ENCODE measurements at places on chromosomes 1 and 21. TPM values are rescaled to one million over a fixed set of nuclear protein-coding genes. Genes with fewer than 3 reads are reported as not detected.

RHBDL2 gene
- 19.3 TPM for total RNA-seq

HOOK1 gene
- total RNA-seq = 15.9 TPM

REN gene
- 0.89 TPM for total RNA-seq

C1orf174 gene
- total RNA-seq = 23.2 TPM

DNA sequence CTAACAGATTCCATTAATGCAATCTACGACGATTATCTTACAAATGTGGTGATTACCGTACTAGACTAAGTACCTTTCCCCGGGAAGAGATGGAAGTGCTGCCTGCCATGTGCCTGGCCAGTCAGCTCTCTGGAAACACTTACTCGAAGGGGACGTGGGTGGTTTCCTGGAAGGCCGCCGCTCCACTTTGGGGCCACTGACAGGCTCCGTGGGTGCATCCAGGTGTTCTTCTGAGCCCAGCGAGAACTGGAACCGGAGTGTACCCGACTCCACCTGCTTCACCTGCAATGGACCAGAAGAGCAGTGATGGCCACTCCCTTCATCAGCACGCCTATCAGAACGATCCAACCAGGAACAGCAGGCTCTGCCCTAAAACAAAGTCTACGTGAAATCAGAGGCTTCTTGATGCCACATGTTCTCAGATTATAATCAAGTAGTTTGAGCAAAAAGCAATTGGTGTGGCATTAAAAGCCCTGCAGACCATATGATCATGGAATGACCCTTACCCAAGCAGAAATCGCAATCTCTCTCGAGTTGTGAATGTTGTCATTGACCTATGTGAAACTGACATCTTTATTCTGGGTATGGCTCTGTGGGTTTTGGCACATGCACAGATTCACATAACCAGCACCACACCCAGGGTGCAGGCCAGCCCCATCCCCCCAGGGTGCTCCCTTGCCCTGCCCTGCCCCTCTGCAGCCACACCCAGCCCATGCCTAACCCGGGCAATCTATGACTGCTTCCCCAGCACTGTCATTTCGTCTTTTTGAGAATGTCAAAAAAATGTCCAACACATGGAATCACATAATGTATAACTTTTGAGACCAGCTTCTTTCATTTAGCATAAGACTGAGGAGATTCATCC lies 64.5 kb downstream of the NPHP4 start:
- peak; percentile 30 for DNase-seq

DNA sequence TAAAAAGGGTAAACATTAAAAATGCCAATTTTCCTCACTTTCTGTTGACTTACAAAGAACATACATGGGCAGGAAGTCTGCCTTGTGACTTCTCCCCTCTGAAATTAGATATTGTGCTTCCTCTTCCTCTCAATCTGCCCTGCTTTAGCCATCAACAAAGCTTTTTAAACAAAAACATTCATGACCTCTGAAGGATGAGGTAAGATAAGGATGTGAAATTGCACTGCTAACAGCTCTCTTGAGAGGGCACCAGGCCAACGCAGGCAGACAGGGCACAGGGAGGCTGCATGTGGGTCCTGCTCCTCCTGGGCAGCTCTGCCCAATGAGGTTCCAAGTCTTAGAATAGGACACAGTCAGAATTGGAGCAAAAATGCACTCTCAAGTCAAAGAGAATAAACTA lies 62.1 kb downstream of the DEGS1 start:
- no peak for DNase-seq

GRCh38 chr1:156839426-156840109 lies 19.3 kb downstream of the INSRR start:
- DNase-seq = no peak

All from ureter (tissue), 1 donor.